ENCODE measurements at places on chromosomes 6 and 20.

DNA sequence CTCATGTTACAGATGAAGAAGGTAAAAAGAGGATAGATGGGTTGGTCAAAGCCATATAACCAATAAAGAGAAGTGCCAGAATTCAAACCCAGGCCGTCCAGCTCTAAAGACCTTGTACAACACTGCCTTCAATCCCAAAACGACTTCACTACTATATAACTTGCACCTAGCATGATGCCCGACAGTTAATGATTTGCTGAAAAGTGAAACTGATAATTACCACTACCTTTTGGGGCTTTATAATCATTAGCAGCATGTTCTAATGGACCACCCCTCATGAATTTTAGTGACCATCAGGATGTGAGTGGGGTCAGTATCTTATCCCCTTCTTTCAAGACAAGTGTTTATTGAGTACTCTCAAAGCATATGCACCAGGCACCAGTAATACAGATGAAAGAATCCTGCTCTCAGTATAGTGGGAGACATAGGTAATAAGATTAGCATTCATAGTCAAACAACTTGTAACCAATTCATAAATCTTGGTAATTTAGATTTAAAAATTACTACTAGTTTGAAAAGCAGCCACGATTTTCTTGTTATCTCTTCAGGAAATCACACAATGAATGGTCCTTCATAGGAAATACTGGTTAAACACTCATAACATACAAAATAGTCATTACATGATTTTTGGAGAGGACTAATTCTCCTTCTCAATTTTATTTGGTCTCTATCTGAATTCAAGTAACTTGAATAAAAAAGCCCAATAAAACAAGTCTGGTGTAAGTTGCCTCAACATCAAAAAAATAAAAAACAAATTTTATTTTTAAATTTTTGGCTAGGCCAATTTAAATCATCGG, 98.0 kb downstream of the EPB41L2 start:
- no peak for DNase-seq

GRCh38 chr20:4956200-4956810, 45.0 kb downstream of the SLC23A2 start:
- no peak for DNase-seq

DNA sequence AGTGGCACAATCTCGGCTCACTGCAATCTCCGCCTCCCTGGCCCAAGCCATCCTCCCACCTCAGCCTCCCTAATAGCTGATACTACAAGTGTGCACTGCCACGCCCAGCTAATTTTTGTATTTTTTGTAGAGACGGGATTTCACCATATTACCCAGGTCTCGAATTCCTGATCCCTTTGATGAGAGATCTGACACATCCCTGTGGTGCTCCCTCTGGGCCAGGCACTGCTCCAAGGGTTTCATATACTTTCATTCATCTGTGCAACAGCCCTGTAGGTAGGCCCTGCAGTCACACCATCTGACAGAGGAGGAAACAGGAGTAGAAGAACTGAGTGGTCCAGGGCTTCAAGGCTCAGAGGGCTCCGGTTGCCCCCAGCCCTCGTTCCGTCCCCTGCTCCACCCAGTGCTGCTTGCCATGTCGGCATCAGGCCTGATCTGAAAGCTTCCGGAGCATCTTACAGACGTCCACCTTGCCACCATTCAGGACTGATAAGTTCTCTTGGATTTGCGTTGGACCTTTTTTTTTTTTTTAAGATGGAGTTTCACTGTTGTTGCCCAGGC, 3.3 kb downstream of the ZGPAT start:
- no peak for DNase-seq

- DNase-seq: no peak
These were observed 193.9 kb upstream of the KCNG1 start for GRCh38 chr20:51216850-51217249.

- DNase-seq: no peak
These were observed 14.5 kb upstream of the CYP24A1 start for GRCh38 chr20:54188132-54188849.

GRCh38 chr6:91098006-91098405, 511.1 kb upstream of the MAP3K7 start:
- no peak for DNase-seq

DNA sequence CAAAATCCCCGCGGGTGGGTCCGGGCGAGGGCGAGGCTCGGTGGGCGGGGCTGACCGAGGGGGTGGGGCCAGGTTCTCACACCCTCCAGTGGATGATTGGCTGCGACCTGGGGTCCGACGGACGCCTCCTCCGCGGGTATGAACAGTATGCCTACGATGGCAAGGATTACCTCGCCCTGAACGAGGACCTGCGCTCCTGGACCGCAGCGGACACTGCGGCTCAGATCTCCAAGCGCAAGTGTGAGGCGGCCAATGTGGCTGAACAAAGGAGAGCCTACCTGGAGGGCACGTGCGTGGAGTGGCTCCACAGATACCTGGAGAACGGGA, 809 bp downstream of the HLA-G start:
- DNase-seq: no peak

DNA sequence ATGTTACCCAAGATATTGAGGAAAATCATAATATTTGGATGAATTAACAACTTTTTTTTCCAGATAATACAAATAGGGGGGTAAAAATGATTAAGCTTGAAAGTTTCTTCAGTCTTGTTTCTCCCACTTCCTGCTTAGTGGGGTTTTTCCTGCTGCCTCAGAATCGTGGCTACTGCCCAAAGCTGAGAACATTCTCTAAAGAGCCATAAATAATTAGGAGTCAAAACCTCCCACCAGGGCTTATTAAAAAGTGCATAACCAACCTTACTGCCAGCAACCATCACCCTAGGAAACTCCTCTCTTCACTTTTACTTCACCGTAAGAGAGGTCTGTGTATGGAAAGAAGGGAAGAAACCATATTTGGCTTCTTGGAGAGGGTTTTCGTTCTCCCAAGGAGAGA, 9.0 kb upstream of the LCA5 start:
- no peak for DNase-seq

- no peak for DNase-seq
These were observed 99.0 kb upstream of the PREP start for GRCh38 chr6:105501826-105502344.

DNA sequence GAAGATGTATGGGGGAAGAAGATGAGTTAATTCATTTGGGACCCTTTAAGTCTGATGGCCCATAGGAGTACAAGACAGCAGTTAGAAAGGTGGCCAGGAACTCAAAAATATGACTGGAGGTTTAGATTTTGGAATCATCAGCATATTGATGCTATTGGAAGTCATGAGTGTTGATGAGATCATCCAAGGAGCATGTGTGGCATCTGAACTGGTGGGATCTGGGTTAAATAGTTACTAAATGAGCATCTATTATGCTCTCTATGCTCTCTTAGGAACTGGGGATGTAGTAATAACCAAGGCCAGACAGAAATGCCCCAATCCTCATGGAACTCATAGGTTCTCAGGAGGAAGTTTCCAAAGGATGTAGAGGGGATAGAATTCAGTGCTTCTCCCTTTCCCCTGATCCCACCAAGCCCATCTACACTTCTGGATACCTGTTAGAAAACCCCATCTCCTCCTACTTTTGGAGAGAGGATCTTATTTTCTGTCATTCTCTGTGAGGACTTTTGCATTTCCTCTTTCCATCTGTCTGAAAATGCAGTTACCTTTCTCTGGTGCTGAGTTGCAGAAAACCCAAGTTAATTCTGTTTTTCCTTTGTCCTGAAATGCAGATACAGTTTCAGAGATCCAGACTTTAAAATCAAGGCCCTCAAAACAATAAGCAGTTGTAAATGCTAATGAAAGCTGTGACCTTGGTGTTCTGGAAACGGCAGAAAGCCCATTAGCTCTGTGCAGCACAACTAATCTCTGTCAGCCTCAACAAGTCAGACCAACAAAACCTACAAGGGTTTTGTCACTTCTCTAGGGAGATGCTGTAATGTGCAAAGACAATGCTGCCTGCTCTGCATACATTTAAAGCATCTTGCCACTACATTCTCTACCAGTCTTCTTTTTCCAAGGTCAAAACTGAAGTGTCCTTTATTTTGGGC, 65.8 kb downstream of the TBC1D7 start:
- DNase-seq: no peak

DNA sequence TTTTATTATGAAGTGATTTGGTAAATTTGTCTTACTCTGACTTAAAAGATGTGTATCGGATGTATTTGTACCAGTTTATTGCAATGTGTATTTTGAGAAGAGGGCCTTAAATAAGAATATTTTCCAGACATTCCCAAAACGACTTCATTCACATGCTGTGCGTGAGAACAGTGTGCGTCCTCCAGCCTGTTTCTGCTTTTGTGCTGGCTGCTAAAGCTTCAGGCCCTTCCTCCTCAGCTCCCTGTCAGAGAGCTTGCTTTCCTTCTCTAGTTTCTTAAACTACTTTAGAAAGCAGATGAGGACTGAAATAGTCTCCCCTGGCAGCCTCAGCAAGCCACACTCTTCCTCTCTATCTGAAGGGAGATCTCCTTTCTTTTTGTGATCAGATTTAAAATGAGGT, 157.8 kb downstream of the SAMD5 start:
- DNase-seq: no peak

DNA sequence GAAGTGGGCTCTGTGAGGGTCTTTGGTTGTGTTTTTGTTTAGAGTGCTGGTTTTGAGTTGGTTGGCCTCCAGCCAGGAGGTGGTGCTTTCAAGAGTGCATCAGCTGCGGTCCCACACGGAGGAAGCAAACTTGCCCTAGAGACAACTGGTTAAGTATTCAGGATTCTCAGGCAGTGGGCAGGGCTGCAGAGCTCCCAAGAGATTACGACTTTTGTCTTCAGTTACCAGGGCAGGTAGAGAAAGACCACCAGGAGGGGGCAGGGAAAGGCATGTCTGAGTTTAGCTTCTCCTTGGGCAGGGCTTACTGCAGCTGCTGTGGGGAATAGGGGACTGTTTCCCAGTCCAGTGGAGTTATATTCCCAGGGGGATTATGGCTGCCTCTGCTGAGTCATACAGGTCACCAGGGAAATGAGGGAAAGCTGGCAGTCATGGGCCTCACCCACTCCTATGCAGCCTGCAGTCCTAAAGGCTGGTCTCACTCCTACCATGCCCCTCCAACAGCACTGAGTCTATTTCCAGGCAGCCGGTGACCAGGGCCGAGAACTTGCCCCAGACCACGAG, 64.3 kb downstream of the TTI1 start:
- no peak for DNase-seq

GRCh38 chr6:133359256-133359655, 118.1 kb downstream of the EYA4 start:
- no peak for DNase-seq

DNA sequence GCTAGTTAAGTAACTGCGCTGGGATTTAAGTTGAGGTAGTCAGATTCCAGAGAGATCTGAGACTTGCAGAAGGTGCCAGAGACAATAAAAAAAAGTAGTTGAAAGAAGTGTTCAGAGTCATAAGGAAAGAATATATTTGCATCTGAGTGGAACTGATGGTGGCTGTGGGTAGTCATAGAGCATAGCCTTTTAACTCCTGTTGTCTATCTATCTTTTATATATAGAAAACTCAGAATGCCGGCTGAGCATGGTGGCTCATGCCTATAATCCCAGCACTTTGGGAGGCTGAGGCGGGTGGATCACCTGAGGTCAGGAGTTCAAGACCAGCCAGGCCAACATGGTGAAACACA, 62.0 kb downstream of the CARMIL1 start:
- no peak for DNase-seq

GRCh38 chr20:63962426-63963347, 6.5 kb upstream of the UCKL1 start:
- DNase-seq: no peak

- no peak for DNase-seq
These were observed 16.8 kb upstream of the CDH22 start for GRCh38 chr20:46324960-46325703.

DNA sequence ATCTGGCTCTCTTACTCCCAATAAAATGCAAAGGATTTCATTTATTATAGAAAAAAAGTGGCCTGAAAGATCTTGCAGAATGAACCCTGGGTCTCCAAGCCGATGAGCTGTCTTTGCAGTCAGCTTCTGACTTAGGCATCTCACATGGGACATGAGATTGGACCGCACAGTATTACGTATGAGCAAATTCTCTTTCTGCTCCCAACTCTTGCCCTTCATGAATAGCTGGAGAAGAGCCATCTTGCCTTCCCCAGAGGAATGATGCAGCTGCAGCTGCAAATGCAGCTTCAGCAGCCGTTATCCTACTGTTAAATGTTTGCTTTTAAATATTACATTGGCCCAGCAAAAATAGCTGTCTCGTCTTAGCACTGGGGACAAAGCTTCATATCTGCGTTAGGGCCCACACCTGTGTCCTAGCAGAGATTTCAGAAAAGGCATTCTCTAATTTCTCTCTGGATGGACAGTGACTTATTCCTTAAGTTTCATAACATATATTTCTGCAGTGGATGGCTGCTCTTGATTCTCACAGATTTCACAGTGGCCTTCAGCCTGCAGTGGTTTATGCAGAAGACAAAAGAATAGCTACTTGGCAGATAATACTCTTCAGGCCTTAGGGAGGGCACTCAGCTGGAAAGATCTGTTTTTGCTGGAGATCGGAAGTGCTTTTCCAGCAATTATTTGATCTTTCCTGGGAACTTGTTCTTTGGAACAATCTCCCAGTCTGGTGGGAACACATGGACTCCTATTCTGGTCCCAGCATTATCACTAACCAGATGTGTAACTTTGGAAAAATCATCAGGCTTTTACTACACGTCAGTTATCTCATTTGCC, 129.2 kb downstream of the FYN start:
- no peak for DNase-seq

- no peak for DNase-seq
These were observed 3.7 kb upstream of the NCOA6 start for GRCh38 chr20:34829191-34829590.

DNA sequence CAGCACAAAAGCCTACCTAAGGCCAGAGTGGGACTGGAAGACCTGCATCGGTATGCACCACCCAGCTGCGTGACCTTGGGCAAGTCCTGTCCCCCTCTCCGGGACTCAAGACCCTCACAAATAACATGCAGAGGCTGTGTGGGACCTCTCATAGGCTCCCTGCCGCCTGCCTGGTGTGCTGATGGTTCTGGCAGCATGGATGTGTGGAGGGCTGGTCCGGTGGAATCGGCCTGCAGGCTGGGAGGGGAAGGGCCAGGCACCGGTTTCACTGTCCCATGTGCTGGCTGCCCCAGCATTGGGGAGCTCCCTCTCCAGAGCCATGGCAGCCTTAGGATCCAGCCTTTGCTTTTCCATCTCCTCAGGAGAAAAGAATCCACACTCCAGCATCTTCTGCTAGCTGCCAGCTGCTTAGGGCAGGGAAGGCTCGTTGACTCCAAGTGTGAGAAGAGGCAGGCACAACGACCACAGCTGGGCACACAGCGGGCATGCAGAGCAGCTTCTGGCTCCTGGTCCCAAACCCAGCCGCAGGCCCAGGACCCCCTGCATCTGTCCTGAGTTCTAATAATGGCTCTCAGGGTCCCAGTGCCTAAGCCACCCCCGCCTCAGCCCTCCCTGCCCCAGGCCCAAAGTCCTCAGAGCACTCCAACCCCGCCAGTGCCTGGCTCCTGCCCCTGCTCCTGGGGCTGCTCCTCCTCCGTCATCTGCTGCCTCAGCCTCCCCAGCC, 32.5 kb downstream of the TFEB start:
- no peak for DNase-seq

Data from CD8-positive, alpha-beta T cell (primary cell).